CD4-positive, alpha-beta T cell treated with Interleukin-2 at 100 ng/mL for 4 hours (primary cell): ENCODE measurements at places on chromosomes 1 and 21.

GRCh38 chr1:226967665-226968064 lies 27.6 kb downstream of the COQ8A start:
- no peak for DNase-seq

GRCh38 chr1:212699104-212699624 lies 476 bp downstream of the BATF3 start:
- peak; percentile 42 for DNase-seq

- DNase-seq = no peak
Measured at GRCh38 chr21:16085421-16085820, 355.6 kb downstream of the USP25 start.

DNA sequence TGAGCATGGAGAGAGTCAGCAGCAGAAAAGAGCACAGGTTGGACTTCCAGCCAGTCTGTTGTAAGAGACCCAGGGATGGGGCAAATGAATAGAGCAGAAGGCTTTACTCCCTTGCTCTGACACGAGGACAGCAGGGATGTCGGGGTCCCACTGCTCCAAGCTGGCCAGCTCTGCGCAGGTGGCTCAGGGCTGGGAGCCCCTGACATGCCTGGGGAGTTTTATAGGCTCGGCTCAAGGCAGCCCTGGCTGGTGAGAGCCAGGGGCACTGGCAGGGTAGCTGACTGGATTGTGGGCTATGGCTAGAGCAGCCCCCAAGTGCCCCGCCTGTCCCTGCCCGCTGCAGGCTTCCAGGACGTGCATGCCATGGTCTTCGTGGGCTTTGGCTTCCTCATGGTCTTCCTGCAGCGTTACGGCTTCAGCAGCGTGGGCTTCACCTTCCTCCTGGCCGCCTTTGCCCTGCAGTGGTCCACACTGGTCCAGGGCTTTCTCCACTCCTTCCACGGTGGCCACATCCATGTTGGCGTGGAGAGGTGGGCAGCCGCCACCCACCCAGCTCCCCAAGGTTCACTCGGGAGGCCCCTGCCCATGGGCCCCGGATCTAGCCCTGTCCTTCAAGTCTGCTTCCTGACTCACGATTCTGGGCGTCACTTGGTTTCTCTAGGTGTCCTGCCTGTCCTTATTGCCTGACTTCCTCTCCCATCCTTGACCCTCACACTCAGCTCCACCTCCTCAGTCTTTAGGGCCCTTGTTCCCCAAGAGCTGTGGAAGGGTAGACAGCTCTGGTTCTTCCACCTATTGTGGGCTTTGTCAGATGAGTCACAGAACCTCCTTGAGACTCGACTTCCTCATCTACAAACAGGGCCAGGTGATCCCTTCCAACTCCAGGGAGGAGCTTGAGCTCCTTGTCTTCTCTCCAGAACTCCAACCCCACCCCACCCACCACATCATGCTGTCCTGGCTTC lies 8.2 kb downstream of the RHBG start:
- no peak for DNase-seq

- DNase-seq = no peak
Measured at GRCh38 chr1:70818401-70818800, 229.2 kb downstream of the PTGER3 start.

DNA sequence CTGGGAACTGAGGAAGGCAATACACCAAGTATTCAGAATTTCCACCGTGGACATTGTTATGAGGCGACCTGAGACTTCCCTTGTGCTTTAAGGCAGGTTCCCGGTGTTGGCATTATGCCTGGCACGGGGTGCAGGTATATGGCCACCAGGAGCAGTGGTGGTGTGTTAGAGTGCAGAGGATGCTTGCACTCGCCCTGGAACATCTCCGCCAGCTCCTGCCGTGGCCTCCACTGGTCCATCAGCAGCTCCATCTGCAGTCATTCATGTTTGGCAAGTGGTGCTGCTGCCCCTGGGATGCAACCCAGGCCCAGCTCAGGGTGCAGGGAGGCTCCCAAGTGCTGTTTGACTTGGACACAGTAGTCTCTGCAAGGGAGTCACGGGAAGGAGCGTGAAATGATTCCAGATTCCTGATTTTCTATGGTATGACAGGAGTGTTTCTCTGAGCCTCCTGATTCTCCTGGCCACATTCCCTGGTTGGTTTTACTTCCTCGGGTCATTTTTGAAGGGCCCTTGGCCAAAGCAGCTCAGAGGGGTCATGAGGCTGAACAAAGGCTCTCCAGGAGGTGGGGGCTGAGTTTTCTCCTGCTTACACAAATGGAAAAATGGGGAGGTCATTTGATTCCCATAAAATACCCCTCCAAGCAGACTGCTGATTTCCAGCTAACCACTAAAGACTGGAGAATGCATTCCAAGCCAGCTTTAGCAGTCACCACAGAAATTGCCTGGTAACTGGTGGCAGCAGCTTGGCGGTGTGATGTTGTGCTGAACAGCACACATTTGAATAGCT lies 60.4 kb upstream of the PSEN2 start:
- no peak for DNase-seq

GRCh38 chr1:209885403-209886218 lies 52.4 kb upstream of the SYT14 start:
- DNase-seq = no peak

DNA sequence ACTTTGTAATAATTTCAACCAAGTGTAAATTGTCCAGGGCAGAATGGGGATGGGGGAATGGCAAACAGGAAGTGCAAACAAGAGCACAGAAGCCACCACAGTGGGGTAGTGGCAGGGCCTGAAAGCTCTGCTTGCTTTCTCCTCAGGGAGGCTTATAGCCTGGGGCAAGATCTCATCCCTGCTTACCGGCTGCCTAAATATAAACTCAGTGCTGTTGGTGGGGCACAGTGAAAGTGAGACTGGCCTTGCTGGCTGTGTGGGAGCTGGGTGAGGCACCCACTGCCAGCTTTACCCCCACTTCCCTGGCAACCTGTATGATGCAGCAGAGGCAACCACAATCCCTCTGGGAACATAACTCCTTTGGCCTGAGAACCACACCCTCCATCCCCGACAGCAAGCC lies 15.2 kb downstream of the STYXL2 start:
- no peak for DNase-seq

DNA sequence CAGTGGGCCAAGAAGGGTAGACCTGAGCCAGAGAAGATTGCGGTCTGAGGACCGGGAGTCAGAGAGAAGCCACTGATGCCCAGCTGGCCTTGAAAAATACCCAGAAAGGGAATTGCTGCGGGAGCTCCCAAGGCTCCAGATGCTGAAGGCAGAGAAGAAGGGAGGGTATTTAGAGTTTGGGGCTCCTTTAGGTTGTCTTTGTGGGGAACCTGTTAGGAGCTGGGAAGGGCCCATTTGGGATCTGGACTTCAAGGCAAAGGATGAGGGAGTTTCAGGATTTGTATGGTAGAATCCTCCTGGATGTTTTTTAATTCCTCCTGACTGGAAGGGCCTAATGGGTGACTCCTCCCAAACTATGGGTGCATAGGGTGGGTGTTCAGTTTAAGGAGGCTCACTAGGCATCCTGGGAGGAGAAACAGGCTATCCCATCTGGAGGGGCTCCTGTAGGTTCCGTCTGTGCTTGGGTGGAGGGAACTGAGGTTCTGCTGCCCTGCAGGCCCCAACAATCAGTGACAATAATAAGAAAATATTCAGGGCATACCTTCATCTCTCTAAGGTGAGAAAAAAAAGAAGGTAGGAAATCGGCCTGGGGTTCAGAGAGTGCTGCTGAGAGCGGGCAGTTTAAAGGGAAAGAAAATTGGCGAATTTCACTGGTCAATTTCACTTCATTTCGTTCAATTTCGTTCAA lies 5.1 kb downstream of the FOXD2 start:
- DNase-seq = no peak

DNA sequence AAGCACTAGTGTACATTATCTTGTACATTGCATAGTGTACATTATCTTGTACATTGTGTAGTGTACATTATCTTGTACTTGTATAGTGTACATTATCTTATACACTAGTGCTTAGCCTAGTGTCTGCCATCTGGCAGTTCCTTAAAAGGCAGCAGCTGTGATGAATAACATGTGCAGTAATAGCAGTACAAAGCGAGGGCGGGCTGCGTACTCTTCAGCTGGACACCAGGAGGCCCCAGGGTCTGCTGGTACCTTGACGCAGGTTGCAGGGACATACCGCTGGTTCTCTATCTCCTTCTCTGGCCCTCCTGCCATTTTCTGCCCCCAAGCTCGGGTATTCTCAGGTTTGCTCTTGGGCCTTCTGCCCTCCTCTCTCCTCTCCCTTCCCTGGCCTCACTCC lies 149.6 kb downstream of the SEC16B start:
- no peak for DNase-seq

GRCh38 chr1:230681599-230681998 lies 32.3 kb downstream of the AGT start:
- no peak for DNase-seq

- no peak for DNase-seq
Measured at GRCh38 chr1:217471403-217471802, 159.5 kb downstream of the GPATCH2 start.

- DNase-seq = no peak
Measured at GRCh38 chr1:204110894-204111633, 38.1 kb downstream of the SOX13 start.

- no peak for DNase-seq
Measured at GRCh38 chr1:165869343-165869742, 41.9 kb downstream of the UCK2 start.

DNA sequence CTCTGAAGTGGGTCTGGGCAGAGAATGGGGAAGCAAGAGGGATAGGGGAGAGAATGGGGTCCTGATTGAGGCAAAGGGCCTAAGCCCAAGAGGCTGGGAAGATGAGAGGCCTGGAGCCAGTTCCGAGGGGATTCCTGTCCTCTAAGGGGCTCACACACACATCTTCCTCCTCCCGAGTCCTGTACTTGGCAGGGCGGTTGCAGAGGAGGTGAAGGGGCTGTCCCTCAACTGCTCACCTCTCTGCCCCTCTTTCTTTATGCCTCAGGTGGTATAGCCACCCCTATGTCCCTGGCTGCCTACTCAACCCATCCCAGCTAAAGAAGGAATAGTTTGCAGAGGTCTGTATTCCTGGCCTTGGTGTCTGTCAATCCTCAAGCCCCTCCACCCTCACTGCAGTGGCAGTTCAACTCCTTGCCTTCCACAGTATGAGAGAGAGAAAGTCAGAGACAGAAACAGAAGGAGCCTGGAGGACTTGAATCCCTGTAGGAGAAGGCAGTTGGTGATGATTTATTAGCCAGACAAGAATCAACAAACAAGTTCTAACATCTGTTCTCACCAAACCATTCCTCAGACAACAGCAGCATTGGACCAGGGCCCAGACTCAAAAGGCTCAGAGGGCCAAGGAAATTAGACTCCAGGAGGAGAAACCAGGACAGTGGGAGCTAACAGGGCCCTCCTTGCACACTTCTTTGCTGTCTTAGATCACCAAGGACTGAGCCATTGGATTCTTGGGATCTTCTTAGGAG lies 10.7 kb downstream of the SH2D2A start:
- DNase-seq = no peak

- no peak for DNase-seq
Measured at GRCh38 chr1:221462345-221462744, 279.5 kb downstream of the DUSP10 start.

DNA sequence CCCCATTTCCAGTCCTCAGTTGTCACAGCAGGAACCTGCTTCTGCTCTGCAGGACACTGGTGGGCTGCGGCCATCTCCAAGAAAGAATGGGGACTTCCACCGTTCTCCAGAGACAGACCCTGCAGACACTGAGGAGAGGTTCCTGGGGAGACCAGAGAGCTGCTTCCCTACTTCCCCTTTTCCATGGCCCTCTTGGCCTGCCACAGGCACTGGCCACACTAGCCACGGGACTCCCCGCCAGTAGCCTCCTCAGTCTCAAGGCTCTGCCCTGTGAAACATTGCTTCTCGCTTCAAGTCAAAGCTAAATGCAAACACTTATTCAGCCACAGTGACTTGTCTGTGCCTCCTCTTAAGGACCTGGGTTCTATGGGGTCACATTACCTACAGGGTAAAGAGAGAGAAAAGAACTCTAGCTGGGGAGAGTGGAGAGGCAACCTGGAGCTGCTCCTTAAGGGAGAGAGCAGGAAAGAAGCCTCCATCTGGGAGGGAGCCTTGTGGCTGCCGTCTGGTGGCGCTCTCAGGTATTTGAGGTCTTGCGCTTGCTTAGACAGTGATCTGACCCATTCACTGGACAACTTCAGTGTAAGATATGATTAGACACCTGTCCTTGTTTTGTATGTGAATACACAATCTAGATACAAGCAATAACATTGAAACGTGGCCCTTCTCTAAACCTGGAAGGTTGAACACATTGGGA lies 5.4 kb upstream of the SLAMF8 start:
- DNase-seq = no peak

- no peak for DNase-seq
Measured at GRCh38 chr1:18246543-18246942, 138.9 kb downstream of the IGSF21 start.

DNA sequence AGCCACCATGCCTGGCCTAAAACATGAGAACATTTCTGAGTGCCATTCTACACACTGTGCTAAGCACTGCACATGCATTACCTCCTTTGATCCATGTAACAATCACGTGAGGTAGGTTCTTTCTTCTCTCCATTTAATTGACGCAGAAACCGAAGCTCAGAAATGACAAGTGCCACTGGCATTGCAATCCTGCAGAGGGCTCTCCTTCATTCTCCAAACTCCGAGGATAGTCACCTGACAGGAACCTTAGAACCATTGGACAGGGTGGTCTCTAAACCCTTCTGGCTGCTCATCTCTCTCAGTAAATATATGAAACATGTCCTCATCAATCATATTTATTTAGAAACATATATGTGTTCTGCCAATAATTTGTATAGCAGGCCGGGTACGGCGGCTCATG lies 167.1 kb upstream of the JUN start:
- DNase-seq = no peak

DNA sequence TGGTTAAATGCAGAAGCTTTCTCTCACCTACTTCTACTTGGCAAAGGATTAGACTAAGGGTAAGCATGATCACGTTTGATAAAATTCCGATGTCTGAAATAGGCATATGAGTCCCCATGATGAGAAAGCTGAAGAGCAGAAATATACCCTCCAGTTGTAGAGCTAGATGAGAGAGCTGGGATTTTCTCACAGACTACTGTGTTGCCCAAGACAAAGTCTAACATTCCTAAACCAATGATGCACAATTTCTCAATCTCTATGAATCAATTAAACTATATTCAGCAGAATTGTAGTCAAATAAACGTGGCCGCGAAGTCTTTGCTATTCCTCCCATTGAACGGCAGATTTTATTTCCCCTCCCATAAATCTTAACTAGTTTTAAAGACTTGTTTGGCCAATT lies 699.2 kb downstream of the KCNT2 start:
- no peak for DNase-seq

- no peak for DNase-seq
Measured at GRCh38 chr1:203691447-203691846, 64.8 kb downstream of the ATP2B4 start.

DNA sequence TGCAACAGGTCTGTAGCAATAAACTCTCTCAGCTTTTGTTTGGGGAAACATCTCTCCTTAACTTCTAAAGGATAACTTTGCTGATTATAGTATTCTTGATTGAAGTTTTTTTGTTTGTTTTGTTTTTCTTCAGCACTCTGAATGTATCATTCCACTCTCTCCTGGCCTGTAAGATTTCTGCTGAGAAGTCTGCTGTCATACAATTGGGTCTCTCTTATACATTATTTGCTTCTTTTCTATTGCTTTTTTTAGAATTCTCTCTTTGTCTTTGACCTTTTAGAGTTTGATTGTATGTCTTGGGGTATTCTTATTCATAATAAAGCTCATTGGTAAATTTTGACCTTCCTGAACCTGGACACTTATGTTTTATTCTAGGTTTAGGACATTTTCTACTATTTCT lies 386.3 kb downstream of the MRPL39 start:
- DNase-seq = no peak
